ENCODE measurements at places on chromosomes 16 and 17.

DNA sequence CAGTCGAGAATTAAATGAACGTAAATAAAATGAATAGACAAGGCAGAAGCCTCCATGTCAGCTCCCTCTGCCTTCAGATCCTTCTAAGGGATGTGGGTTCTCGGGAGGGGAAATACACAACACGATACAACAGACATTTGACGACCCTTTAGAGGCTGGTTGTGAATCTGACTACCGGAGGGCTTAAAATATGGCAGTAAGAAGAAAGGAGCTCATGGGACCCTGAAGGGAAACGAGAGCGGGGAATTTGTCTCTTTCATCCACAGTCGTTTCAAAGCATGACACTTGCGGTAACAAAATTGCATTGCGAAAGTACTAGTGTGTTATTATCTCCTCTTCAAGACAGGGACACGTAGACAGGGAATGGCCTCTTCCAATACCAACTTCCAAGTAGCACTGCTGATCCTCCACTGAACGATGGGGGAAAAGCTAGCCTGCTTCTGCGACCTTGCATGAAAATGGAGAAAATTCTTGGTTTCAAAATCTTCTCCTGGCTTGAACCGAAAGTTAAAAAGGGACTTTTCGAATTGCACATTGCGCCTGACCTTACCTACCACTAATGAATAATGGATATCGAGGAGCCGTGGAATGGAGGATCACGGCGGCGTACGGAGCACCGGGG lies 1.2 kb upstream of the TNRC6C start:
- no peak for DNase-seq

DNA sequence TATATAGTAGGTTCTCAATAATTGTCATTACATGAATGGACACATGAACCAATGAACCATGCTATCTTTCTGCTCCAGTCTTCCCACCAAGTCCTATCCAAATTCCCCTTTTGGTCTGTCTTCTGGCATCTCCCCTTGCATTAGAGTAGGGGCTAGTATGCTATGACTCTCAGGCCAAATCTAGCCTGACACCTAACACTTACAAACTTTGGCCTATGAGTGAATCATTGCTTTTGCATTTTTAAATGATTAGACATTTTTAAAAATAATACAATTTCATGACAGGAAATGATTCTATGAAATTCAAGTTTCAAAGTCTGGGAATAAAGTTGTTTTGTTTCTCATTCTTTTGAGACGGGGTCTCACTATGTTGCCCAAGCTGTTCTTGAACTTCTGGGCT lies 102.5 kb upstream of the MAF start:
- no peak for DNase-seq

- no peak for DNase-seq
These were observed 3.9 kb downstream of the GNAO1 start for GRCh38 chr16:56195151-56195550.

DNA sequence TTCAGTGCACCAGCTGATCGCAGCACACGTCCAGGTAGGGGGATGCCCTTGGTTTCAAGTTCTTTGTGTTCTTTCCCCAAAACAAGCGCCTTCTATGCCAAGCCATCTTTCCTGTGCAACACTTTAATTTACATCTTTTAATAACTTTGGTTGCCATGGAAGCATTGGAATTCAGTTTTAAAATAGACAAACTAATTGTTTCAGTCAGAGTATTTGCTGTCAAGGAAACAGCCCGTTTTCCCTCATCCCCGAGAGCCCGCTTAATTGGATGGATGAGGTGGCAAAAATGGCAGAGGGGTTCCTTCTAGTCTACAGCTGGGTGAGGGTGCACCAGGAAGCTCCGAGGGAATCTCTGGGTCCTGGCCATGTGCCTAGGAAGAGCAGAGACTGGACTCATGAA lies 793.7 kb upstream of the EEF2KMT start:
- no peak for DNase-seq

GRCh38 chr16:3068487-3068886 lies 3.0 kb downstream of the IL32 start:
- no peak for DNase-seq

DNA sequence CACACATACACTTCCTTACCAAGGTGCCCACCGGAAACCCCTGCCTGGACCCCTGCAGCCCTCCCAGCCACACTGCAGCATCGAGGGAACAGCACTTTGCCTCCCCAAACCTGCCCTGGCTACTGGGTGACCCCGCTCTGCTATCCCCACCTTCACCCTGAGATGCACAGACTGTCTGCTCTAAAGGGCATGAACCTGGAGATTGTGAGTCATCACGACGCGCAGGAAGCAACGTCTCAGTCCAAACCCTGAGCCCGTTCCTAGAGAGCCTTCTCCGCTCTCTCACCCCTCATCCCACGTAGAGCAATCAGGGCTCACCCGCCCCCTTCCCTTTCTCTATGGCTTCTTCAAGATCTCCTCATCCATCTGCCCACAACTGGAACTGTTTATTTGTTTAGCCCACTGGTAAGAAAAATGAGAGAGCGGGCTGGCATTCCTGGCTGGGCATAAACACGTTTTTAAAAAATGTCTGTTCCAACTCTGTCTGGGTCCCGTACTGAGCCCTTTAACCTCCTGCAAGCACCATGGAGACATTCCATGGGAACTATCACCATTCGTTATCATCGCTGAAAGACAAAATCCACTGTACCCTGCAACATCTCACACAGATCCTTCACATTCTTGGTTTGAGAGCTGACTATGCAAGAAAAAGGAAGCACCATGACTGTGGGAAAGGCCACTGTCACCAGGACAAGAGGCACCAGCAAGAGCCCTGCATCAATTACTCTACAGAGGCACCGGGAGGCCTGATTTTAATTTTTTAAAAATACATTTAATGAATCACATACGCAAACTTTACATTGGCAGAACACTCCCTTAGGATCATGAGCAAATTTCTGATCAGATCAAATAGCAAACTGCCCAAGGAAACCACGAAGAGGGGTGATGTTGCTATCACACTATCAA lies 28.2 kb downstream of the ZFHX3 start:
- no peak for DNase-seq

- no peak for DNase-seq
These were observed at the start of gene UNC45B for GRCh38 chr17:35147375-35147905. TSS of gene UNC45B (plus strand) at chr17:35147817. CDS start at chr17:35148264, 447 bp downstream.

- DNase-seq, result peak; percentile 91
These were observed at the start of gene MYCBPAP for GRCh38 chr17:50507871-50508572. TSS of gene MYCBPAP (plus strand) at chr17:50508439. CDS start at chr17:50508675, 236 bp downstream.

- peak; percentile 49 for DNase-seq
These were observed 358.3 kb downstream of the SEC14L1 start for GRCh38 chr17:77498791-77499698.

- no peak for DNase-seq
These were observed 1.9 kb downstream of the NXPH3 start for GRCh38 chr17:49577650-49577934.

GRCh38 chr16:59886021-59886420 lies 1151.9 kb upstream of the GOT2 start:
- no peak for DNase-seq

DNA sequence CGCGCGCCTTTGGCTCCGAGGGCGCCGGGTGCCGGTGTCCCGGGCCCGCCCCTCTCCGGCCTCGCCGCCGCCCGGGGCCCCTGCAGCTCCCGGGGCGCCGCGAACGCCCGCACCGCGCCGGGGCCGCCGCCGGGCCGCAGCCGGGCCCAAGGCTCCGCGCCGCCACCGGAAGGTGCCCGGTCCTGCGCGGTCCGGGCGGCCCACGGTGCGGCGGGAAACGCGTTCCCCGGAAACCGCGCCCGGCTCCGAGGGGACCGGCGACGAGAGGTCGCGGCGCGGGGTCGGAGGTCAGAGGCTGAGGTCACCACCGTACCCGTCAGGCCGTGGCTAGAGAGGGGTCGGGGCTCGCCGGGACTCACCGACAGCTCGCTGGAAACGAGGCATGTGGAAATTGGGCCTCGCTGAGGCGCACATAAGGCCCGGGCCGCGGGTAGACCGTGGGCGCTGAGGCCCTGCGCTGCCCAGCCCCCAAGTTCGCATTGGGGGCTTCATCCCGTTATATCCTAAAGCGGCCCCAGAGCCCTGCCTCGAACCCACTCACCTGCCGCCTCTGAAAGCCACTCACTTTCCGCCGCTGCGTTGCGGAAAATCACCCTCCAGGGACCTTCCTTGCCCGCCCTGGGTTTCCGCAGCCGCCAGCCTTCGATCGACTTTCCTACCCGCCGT lies at the start of gene DUS1L:
Gene DUS1L, minus strand, starts transcription at position 167 of the 666 bp plus-strand sequence. CDS start 745 bp downstream, outside the sequence.
- DNase-seq, result peak; percentile 93

- peak; percentile 51 for DNase-seq
These were observed 37.6 kb upstream of the PIRT start for GRCh38 chr17:10875430-10875851.

DNA sequence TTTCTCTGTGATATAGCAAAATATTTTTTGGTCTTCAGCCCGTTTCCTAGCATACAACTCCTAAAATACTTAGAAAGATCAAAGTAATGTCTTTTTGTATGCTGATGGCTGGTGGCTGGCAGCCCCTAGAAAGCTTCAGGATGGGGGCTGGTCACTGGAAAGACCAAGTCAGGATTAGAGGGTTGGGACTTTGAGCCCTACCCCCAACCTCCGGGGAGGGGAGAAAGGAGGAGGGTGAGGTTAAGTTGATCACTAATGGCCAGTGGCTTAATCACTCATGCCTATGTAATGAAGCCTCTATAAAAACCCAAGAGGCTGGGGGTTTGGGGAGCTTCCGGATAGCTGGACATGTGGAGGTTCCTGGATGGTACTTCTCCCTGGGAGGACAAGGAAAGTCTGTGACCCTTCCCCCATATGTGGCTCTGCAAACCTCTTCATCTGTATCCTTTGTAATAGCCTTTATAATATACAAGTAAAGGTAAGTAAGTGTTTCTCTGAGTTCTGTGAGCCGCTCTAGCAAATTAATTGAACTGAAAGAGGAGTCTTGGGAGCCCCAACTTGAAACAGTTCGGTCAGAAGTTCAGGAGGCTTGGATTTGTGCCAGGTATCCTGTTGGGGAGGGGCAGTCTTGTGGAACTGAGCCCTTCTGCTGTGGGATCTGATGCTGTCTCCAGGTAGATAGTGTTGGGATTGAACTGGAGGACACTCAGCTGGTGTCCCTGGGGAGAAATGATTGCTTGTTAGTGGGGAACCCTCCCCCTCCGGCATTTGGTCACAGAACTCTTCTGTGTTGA lies 3.5 kb downstream of the SLC7A6 start:
- DNase-seq, result no peak

DNA sequence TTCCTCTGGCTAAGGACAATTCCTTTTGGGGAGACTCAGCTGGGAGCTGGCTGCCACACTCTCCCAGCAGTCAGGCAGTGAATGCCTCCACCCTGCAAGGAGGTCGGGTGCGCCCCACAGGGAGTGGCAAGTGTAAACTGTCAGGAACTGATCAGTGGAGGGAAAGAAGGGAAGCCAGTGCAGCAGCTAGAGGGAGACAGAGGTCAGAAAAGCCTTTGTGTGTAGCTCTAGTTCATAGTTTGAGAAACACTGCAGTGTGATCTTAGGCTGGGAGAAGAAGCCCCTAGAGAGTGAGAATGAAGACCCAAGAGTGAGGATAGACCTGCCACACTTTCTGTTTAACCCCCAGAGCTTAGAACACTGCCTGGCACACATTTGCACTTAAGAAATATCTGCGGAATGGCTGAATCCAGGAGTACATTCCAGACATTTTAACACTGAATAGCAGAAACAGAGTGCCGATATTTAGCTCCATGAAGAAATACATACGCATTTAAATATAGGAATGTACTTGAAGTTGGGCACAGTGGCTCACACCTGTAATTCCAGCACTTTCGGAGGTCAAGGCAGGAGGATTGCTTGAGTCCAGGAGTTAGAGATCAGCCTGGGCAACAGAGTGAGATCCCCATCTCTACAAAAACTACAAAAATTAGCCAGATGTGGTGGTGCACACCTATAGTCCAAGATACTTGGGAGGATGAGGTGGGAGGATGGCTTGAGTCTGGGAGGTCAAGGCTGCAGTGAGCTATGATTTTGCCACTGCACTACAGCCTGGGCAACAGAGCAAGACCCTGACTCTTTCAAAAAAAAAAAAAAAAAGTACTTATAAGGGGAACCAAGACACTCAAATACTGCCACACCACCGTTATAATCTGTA lies 11.1 kb upstream of the SLC5A11 start:
- no peak for DNase-seq

DNA sequence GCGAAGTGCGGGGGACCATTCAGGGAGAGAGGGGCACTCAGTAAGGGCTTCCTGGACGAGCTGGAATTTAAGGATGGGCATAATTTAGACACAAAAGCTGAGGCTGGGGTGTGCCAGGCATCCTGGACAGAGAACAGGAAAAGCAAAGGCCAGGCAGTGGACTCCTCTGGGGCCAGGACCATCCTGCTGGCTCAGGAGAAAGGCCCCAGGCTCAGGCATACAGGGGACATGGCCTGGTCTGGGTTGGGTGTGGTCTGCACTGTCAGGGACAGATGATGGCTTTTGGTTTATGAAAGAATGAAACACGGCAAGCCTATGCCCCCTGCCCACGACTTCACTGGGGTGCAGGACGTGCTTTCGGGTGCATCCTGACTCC lies 48.9 kb upstream of the DOC2B start:
- no peak for DNase-seq

- DNase-seq, result peak; percentile 69
These were observed 12.9 kb upstream of the ELAC2 start for GRCh38 chr17:13030459-13031300.

DNA sequence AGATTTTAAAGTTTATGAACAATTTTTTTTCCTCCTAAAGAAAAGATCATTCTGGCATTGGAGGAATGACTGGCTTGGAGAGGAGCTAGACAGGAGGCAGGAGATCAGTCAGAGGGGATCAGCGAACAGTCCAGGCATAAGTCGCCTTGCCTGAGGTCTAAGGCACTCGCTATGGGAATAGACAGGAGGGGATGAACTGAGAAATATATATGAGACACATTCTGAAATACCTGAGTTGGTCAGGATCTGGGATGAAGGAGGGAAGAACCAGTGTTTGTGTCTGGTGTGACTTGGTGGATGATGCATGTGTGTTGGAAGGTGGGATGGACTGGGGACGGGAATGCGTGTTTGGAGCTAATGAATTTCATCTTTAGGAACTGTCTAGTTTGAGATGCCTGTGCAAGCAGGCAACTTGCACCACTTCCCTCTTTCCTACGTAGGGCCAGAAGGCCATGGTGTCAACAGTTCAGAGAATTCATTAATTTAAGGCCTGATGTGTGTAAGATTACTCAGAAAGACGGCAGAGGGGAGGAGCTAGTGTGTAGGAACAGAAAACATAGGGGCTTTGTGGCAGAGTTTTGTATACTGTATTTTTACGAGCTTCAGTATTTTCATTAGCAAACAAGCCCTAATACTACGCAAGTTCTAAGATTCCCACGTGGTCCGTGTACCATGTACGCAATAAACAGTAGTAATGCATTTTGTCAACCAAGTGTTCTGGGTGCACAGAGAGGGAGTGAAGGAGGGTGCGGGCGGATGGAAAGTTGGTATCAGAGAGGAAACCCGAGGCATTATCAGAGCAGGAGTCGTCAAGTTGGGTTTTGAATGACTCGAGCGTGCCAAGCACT lies 825 bp downstream of the HEATR6 start:
- no peak for DNase-seq

Measured in activated CD8-positive, alpha-beta memory T cell treated with anti-CD3 and anti-CD28 coated beads, Interleukin-2, amount 50 U/mL, for 48 hours (primary cell).